Aorta (tissue), 5 donors: ENCODE measurements at places on chromosomes 16 and 17.
A peak's percentile ranks its signal among the peaks of the same experiment; 100 is the strongest.

GRCh38 chr16:87212026-87212425, 105.2 kb downstream of the C16orf95 start:
- H3K4me1 ChIP-seq: no peaks in the 10 kb centered on the region
- H3K27me3 ChIP-seq: no peaks in the 10 kb centered on the region
- H3K27ac ChIP-seq: no peak overlapping the region
- no peaks in the 10 kb centered on the region for H3K36me3 ChIP-seq
- H3K4me3 ChIP-seq: no peak overlapping the region

DNA sequence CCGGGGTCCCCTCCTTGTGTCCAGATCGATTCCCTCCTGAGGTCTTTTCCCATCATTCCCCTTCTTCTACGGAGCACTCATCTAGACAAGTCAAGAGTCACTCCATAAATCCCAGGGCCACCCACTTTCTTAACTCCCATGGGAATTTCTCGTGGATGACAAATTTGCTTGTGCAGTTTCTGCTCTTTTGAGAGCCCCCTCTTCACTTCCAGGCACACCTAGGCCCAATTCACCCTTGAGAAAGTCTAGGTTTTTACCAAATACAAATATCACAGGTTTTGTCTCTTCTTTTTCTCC, 522 bp upstream of the POLDIP2 start:
- H3K4me1 ChIP-seq: no peaks in the 10 kb centered on the region
- H3K27ac ChIP-seq: peak overlapping the region; percentile 6
- peaks cover 2% of the 10 kb centered on the region for H3K36me3 ChIP-seq
- DNase-seq: no peak
- peak overlapping the region; percentile 69 for H3K4me3 ChIP-seq

DNA sequence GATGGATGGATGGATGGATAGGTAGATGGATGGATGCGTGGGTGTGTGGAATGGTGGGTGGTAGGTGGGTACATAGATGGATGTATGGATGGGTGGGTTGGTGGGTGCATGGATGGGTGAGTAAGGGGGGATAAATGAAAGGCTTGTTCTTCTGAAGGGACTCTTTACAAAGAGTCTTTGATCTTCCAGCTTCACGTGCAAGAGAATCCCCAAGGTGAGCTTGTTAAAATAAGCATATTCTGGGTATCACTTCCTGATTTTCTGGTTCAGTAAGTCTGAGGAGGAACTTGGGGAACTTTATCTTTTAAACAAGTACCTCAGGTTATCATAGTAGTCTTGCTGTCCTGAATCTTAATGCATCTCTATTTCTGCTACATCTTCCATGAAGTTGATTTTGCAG, 639.1 kb downstream of the MAF start:
- DNase-seq: no peak
- H3K4me3 ChIP-seq: no peak overlapping the region
- H3K4me1 ChIP-seq: no peaks in the 10 kb centered on the region
- H3K36me3 ChIP-seq: no peaks in the 10 kb centered on the region

- no peaks in the 10 kb centered on the region for H3K4me1 ChIP-seq
- DNase-seq: peak; percentile 62
- H3K36me3 ChIP-seq: no peaks in the 10 kb centered on the region
- no peaks in the 10 kb centered on the region for H3K27me3 ChIP-seq
- H3K4me3 ChIP-seq: no peak overlapping the region
- no peak overlapping the region for H3K27ac ChIP-seq
Observed at GRCh38 chr17:82978765-82979349, 100.6 kb upstream of the METRNL start.

- H3K4me1 ChIP-seq: peaks cover 1% of the 10 kb centered on the region
- no peaks in the 10 kb centered on the region for H3K27me3 ChIP-seq
- DNase-seq: no peak
- no peaks in the 10 kb centered on the region for H3K36me3 ChIP-seq
- no peak overlapping the region for H3K27ac ChIP-seq
Observed at GRCh38 chr17:74005790-74006189, 197.7 kb upstream of the RPL38 start.

DNA sequence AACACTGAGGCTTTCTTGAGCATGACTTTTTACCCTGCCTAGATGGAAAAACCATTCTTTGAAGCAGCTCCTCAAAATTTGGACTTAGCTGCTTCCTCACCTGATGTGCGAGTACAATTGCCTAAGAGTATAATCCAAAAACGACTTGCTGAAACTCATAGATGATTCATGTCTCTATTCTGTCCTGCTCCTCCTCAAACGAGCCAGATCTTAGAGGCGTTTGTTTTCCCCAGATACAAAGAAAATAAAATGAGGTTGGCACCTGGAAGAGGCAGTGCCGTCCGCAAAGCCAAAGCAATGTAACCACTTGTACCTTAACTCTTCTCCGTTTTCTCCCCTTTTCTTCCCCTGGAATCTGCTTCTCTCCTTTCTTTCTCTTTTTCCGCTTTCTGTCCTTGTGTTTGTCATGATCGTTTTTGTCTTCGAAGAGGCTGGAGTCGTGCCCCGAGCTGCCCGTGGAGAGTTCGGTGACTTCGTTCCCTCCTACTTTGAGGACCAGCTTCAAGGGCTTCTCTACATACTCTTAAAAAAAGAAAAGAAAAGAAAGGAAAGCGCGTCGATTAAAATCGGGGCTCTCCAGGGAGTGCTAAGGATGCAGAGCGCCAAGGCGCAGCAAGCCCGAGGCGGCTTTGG, 895 bp downstream of the BRD7 start:
- no peaks in the 10 kb centered on the region for H3K27me3 ChIP-seq
- no peaks in the 10 kb centered on the region for H3K36me3 ChIP-seq
- peak overlapping the region; percentile 4 for H3K27ac ChIP-seq
- peak overlapping the region; percentile 100 for H3K4me3 ChIP-seq
- DNase-seq: no peak

DNA sequence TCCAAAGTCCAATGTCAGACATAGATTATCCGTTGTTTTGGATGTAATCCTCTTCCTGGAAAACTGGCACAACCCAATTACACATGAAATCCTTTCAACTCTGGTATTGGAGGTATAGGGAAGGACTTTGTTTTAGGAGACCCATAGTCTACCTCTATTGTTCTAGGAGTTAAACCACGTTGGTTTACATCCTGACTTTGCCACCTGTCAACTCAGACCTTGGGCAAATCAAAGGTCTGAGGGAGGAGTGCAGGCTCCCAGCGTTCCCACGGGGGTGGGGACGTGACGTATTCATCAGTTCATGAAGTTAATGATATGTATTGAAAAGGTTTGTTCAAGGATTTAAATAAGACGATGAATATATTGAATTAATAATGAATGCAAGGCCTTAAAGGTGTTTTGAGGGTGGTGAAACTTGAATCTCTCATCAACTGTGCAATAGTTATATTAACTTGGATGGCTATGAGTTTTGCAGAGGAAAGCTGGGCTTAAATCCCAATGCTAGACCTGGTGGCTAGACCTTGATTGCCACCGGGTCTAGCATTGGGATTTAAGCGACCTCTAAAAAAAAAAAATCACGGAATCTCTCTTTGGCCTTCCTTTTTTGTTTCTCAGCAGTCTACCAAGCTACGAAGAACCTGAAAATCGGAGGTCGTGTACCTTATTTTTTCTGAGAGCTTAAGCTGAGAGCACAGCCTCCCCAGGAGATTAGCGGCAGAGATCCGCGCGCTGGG, 744 bp upstream of the NF1 start:
- H3K27ac ChIP-seq: peak overlapping the region; percentile 64
- no peaks in the 10 kb centered on the region for H3K27me3 ChIP-seq

DNA sequence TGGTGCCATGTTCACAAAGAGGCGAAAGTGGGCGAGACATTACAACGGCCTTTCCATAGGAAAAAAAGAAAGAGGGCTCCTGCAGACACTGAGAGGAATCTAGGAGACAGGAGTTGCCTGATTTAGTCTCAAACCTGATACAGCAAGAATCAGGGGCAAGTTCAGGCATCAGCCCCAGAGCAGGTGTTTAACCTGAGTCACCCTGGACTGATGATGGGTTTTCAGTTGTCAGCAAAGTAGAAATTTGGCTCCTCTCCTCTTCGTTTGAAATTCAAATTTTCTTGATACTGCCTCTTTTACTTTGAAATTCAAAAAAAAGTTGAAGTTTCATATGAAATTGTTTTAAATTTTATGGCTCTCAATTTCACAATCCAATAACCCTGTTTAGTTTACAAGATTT, 189.5 kb downstream of the ABCC12 start:
- H3K4me3 ChIP-seq: no peak overlapping the region
- no peaks in the 10 kb centered on the region for H3K4me1 ChIP-seq
- H3K36me3 ChIP-seq: no peaks in the 10 kb centered on the region
- H3K27me3 ChIP-seq: no peaks in the 10 kb centered on the region
- H3K27ac ChIP-seq: no peak overlapping the region

GRCh38 chr16:10326647-10327046, 59.2 kb upstream of the ATF7IP2 start:
- no peaks in the 10 kb centered on the region for H3K27me3 ChIP-seq
- no peak overlapping the region for H3K4me3 ChIP-seq
- no peaks in the 10 kb centered on the region for H3K36me3 ChIP-seq
- DNase-seq: no peak
- H3K4me1 ChIP-seq: no peaks in the 10 kb centered on the region

- DNase-seq: no peak
- H3K4me1 ChIP-seq: peaks cover 2% of the 10 kb centered on the region
- H3K4me3 ChIP-seq: no peak overlapping the region
Observed at GRCh38 chr16:83040174-83040573, 413.4 kb downstream of the CDH13 start.

- H3K4me1 ChIP-seq: no peaks in the 10 kb centered on the region
- DNase-seq: no peak
- H3K36me3 ChIP-seq: no peaks in the 10 kb centered on the region
Observed at GRCh38 chr17:33561569-33562334, 268.7 kb upstream of the ASIC2 start.

- no peak for DNase-seq
- H3K4me1 ChIP-seq: no peaks in the 10 kb centered on the region
- H3K27me3 ChIP-seq: no peaks in the 10 kb centered on the region
- H3K36me3 ChIP-seq: no peaks in the 10 kb centered on the region
- no peak overlapping the region for H3K27ac ChIP-seq
Observed at GRCh38 chr17:17987187-17987896, 14.7 kb downstream of the DRC3 start.

DNA sequence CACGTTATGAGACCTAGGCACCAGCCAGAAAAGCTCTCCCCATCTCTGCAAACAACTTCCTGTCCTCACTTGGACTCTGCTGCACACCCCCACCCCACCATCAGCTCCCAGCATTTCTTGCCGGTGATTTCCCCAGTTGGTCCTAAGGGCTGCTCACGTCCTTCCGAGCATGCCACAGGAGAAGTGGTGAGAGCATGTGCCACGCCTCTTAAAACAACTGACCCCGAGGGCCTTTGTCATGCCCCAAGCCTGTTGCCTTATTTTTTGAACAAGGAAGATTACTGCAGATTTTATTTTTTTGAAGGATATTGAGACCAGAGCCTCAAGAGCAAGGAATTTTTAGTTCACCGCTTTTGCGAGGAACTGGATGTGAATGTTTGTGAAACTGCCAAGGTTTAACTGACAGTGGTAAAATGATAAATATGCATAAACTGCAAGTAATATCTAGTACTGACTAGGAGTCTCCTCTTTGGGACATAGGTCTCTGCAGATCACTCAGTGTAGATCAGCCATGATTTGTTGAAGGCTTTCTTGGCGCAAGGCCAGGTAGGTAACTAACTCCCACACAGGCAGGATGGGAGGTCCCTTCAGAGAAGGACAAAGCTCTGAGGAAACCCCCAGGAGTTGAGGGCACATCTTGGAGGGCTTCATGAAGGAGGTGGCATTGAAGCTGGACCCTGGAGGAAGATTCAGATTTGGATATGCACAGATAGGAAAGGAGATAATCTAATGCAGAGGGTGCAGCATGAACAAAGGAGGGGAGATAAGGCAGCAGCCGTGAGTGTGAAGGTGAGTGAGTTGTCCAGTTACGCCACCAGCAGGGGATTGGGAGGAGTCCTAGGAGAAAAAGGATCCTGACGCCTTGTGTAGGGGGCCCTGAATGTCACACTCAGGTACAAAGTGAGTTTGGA, 44.7 kb downstream of the TMEM132E start:
- H3K36me3 ChIP-seq: no peaks in the 10 kb centered on the region
- no peak overlapping the region for H3K27ac ChIP-seq
- DNase-seq: no peak
- no peaks in the 10 kb centered on the region for H3K4me1 ChIP-seq
- no peak overlapping the region for H3K4me3 ChIP-seq
- H3K27me3 ChIP-seq: no peaks in the 10 kb centered on the region

GRCh38 chr16:19203374-19203966, 35.4 kb downstream of the SYT17 start:
- DNase-seq: no peak
- no peak overlapping the region for H3K27ac ChIP-seq
- no peaks in the 10 kb centered on the region for H3K4me1 ChIP-seq
- H3K4me3 ChIP-seq: no peak overlapping the region
- H3K36me3 ChIP-seq: no peaks in the 10 kb centered on the region

DNA sequence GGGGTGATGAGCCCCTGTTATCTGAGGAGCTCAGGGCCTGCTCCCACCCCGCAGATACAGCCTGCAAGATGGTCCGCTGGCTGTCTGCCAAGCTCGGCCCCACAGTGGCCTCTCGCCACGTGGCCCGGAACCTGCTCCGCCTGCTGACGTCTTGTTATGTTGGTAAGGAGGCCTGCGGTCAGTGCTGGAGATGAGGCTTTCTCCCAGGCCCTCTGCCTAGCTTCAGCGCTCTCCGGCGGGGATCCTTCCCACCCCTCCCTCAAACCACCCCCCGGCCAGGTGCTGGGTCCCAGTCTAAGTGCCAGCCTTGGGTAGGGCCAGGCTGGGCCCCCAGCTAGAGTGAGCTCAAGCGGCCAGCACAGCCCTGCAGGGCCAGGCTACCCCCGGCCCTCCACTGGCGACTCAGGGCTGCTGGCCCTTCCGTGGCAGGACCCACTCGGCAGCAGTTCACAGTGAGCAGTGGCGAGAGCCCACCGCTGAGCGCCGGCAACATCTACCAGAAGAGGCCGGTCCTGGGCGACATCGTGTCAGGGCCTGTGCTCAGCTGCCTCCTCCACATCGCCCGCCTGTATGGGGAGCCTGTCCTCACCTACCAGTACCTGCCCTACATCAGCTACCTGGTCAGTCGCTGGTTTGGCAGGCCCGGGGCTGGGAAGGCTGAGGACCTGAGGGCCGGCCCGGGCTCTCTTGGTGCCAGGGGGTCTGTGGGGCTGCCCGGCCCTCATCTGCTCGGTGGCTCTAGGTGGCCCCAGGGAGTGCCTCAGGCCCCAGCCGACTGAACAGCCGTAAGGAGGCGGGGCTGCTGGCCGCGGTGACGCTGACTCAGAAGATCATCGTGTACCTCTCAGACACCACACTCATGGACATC, 6.1 kb downstream of the WDR81 start:
- DNase-seq: peak; percentile 80
- no peaks in the 10 kb centered on the region for H3K36me3 ChIP-seq
- no peak overlapping the region for H3K4me3 ChIP-seq
- no peaks in the 10 kb centered on the region for H3K4me1 ChIP-seq
